ENCODE measurements at places on chromosomes 2 and 18.

DNA sequence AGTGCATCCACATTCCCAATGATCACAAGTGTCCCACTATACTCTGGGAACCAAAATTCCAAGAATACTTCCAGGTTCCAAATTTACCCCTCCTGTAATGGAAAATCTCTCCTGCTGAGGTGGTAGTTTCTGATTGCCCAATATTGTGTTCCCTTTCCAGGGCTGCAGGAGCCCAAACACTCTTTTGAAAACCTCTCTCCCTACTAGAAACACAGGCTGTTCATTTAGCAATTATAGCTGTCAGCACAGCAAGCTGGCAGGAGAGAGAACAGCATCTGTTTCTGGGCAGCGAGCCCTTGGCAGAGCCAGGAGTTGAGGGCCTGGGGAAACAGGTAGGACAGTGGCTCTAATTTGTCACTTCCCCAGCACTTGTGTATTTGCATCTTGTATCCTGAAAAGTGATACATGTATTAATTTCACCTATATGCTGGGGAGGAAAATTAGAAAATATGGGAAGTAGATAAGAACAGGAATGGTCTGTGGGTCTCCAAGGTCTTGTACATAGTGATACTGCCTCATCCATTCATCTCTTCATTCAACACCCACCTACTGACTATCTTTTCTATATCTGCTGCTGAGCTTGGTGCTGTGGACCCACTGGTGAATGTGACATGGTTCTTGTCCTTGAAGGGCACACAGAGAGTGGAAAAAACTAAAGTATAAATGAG lies 16.9 kb upstream of the PAIP2B start:
- no peak for DNase-seq

- DNase-seq, result no peak
Observed at GRCh38 chr2:196891136-196891535, 35.4 kb downstream of the PGAP1 start.

GRCh38 chr2:65137197-65137775 lies 7.4 kb upstream of the RAB1A start:
- no peak for DNase-seq

DNA sequence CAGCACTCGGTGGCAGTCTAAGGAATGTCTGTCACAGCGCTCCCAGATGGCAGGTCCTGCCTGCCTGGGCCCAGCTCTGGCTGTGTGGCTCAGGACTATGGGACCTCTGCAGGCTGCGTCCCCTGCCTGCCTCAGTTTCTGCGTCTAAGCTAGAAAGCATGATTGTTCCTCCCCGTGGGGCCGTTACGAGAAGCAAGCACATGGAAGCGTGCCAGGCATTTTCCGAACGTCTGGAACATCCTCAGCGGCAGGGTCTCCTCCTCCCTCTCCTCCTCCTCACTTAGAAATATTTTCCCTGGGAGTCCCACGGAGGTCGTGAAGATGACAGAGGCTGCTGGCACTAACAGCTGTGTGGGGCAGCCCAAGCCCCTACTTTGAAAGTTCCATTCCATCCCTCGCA lies 43.3 kb downstream of the LRRFIP1 start:
- DNase-seq, result no peak

DNA sequence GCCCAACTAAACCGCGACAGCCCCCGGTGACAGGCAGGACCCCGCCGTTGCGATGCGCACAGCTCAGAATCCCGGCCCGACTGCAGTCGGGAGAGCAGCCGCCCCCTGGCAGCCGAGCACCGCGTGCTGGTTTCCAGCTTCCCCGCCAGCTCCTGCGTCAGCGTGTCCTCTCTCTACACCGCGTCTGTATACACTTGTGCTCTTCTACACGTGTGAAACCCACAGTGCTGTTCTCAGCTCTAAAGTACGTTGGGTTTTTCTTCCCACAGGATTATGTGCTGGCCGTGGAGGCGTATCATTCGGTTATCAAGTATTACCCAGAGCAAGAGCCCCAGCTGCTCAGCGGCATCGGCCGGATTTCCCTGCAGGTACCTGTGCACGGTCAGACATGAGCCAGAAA lies 54.0 kb downstream of the ADI1 start:
- no peak for DNase-seq

- peak; percentile 87 for DNase-seq
Observed at GRCh38 chr18:6219116-6219717, 195.5 kb downstream of the L3MBTL4 start.

GRCh38 chr2:26607698-26608097 lies 33.5 kb downstream of the CIB4 start:
- no peak for DNase-seq

GRCh38 chr2:32108111-32108510 lies 44.8 kb downstream of the SPAST start:
- no peak for DNase-seq

DNA sequence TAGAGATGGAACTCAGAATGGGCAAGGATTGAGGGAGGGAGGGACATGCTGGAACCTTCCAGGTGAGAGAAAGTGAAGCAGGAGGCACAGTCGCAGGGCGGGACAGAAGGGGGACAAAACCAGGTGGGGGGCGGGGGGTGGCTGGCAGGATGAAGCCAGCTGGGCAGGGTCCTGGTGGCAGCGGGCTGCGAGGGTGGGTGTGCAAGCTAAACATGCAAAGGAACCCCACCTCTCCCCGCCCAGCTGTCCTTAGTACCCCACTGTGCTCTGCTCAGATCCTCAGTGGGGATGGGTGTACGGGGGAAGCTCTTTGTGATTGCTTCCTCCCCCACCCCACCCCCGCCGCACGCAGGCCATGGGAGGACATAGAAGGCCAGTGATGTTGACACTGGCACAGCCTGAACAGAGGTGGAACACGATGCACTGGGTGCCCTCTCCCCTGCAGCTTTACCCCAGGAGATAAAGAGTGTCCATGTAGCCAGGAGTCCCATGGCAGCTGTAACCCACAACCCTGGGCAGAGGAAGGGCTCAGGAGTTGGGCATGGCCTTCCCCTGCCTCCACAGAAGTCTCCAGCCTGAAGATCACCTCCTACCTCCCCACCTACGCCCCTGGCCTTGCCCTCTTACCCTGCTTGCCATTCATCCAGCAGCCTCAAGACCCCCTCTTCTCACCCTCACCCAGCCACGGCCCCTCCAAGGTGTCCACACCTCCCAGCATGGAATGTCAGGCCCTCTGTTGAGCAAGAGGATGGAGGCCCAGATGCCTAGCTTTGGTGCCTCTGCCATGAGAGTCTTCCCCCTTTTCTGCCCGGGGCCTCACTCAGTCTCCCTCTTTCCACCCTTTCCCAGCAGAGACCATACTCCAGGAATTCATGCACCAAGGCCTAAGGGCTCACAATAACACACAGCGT lies 206.6 kb downstream of the ZBTB7C start:
- DNase-seq, result no peak

Data from neural progenitor cell (in vitro differentiated cells).